ENCODE measurements at places on chromosomes 5 and 9.

- no peak for DNase-seq
Observed at GRCh38 chr9:14158916-14159315, 155.0 kb downstream of the NFIB start.

- DNase-seq: no peak
Observed at GRCh38 chr5:80960531-80961375, 590 bp downstream of the RASGRF2 start.

DNA sequence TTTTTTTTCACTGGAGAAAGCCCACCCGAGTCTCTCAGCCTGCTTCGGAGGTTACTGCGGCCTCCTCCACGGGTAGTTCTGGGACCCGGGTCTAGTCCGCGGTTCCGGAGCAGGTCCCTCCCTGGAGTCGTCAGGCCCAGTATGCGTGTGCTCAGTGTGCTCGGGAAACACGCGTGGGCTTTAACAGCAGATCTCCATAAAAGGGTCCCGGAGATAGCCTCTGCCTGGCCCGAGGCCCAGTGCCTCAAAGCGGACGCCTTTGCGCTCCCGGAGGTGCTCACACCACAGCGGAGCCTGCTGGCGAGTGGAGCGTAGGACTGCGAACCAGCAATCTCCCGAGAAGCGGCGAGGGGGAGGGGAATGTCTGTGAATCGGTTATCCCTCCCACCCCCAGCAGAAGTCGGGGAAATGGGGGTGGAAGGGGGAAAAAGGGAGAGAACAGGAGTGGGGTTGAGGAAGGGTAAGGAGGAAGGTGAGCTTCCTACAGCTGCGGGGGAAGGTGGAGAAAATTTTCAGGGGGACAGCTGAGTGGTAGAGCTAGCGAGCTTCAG is 28.7 kb downstream of the CDKN2A start:
- DNase-seq: no peak

DNA sequence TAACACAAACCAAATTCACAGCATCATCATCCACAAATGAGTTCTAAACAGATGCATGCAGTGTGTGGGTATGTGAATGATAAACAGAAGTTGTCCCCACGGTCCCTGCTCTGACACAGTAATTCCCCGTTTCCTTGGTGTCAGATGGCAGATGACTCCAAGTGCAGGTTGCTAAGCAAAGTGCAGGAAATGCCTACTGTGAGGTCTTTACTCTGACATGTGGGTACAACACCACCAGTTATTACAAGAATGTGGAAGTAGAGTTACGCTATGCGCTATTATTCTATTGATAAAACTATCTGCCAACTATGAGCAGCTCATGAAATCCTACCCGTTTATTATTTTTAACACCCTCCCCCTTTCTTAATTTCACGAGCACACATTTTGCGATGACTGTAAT is 448.9 kb downstream of the BNC2 start:
- no peak for DNase-seq

Data from left renal pelvis (tissue), 4 donors.